Hypothalamus (tissue), 51 donors: ENCODE measurements at places on chromosomes 5 and 9.

DNA sequence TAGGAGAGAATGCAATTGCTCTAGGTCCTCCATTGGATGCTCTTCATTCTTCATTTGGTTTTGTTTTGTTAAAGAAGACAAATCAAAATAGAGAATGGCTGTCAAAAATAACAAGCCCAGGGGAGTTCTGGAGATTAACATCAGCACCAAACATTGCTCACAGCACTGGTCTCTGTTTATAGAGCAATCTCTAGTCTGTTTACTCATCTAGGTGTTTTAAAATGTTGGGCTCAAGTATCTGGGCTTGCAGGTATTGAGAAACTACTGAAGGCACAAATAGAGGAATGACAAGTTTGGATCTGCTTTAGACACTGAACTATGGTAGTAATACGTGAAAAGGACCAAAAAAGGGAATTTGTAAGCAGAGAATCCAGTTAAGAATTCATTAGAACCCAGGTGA, 77.0 kb upstream of the TMC1 start:
- no peak for DNase-seq

- no peak for DNase-seq
These were observed 675.9 kb upstream of the ZNF608 start for GRCh38 chr5:125422342-125422741.

DNA sequence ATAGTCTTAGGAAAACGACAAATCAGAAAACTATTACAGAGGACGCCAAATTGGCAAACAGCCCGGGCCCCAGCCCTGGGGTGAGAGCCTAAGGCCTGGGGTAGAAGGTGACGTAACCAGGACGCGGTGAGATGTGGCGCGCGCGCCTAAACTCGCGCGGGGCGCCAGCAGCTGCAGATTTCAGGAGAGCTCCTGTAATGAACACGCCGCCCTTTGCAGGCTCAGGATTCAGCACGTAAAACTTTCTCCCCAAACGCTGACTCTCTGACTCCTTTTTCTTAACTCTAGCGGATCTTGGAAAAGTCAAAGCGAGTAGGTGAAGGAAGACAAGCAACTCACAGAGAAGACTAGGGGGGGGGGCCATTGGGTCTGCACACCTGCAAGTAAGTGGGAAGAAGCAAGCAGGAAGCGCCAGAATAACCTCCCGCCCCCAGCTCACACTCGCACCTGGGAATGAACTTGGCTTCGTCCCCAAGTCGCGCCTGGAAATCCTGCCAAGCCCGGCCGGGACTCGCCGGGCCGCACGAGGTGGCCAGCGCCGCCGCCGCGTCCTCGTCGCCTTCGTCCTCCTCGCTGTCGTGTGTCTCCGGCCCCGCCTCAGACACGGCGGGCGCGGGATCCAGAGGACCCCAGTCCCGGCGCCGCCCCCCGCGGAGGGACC, 822 bp downstream of the RASEF start:
- no peak for DNase-seq

DNA sequence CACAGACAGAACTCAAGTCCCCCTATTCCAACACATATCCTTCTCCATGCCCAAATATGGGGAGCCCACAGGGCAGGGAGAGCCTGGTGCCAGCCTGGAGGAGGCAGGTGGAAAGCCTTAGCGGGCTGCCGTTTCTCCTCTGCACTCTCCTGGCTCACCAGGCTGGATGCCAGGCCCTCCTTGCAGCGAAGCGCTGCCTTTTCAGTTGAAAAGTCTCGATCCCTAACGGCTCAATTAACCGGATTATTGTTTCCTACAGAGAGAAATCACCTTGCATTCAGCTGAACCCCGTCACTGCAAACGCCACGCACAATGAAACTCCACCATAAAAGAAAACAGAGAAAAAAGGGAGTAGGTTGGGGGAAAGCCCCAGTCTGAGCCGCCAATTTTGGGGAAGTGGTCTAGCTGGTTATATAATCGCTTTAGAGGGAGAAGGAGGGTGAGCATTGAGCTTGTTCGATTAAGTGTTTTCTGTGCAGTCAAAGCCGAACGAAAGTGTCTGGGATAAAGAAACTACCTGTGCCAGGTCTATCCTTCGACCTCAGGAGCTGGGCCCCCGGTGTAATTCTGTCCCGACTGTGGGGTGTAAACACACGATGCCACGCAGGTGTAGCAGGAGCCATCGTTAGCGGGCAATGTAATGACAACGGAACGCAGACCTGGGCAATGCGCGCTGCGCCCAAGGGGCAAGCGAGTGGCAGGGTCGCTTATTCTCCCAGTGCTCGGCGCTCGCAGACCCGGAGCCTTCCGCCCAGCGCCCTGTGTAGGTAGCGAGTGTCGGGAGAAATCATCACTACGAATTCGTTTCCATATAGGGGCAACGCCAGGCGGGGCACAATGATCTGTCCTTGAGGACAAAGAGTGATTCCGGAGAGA, 3.8 kb downstream of the BARHL1 start:
- no peak for DNase-seq

GRCh38 chr9:259405-260404, 45.0 kb downstream of the DOCK8 start:
- no peak for DNase-seq

DNA sequence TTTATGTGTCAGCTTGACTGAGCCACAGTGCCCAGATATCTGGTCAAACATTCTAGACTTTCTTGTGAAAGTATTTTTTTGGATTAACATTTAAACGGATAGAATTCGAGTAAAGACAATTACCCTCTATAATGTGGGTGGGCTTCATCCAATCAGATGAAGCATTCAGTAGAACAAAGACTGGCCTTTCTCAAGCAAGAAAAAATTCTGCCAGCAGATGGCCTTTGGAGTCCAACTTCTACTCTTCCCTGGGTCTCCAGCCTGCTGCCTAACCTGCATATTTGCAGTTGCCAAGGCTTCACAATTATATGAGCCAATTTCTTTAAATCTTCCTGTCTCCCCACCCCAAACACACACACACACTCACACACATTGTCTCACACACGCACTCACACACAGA, 86.4 kb downstream of the MED10 start:
- no peak for DNase-seq

GRCh38 chr9:132241840-132242620, 80.2 kb downstream of the NTNG2 start:
- no peak for DNase-seq

DNA sequence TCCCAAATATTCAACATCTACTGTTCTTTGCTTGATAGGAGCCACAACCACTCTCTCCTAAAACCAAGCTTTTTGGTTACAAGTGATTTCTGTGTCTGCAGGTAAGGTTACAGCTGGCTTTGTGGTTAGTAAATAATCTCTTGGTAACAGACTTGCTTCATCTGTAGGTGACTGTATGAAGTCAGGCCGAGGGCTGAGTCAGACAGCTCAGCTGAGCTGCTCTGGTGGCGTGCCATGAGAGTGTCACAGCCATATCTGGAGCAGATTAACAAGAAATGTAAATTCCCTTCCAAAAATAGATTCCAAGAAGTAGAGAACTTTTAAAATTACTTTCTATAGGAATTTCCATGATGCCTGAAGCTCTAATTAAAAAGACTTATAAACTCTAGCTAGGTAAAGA, 23.7 kb upstream of the TAS2R1 start:
- no peak for DNase-seq

DNA sequence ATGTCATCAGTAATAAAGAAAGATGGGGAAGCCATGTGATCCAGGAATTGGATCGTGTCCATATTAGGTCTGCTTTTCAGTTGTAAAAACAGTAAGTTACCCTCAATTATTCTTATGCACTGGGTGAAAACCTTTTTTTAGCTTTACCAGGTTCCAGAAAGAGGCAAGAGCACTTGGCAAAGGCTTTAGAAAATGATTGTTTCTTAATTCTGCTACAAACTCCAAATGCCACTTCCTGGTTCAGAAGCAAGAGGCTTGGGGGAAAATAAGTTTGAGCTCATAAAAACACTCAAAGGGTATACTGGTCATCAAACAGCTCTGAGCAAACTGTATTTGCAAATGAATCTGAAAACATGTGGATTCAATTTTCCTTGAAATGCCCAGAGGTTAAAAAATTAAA, 615.6 kb downstream of the EBF1 start:
- no peak for DNase-seq

- no peak for DNase-seq
These were observed 111.7 kb upstream of the PUM3 start for GRCh38 chr9:2955575-2955974.

DNA sequence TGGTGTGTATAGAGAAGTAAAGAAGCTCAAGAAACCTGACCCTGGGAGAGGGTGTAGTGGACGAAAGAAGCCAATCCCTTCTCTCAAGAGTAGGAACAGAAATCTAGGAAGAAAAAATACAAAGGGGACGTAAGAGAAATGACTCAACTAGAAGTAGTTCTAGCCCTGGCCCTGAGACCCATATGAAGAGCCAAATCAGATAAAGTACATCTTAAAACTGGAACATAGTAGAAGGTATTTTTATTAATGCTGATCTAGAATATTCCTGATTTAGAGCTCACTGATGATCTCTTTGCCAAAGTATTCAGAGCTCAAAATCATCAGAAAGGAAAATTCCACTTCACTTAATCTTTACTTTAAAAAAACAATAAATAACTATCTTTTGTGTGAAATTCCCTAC, 184.8 kb downstream of the MLLT3 start:
- no peak for DNase-seq

DNA sequence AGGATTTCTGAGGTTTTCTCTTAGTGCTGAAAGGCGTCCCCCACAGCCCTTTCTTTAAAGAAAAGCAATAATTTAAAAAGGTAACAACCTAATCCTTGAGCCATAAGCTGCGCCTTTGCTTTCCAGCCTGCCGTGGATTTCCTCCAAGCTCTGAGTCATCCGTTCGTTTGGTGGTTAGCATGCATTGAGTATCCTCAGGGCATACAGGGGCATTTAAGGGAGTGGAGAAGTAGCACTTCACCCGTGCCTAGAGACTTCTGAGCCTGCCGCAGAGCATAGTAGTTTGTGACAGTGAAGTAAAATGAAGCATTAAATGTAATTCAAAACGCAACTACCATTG, 892 bp upstream of the TNC start:
- DNase-seq: no peak

DNA sequence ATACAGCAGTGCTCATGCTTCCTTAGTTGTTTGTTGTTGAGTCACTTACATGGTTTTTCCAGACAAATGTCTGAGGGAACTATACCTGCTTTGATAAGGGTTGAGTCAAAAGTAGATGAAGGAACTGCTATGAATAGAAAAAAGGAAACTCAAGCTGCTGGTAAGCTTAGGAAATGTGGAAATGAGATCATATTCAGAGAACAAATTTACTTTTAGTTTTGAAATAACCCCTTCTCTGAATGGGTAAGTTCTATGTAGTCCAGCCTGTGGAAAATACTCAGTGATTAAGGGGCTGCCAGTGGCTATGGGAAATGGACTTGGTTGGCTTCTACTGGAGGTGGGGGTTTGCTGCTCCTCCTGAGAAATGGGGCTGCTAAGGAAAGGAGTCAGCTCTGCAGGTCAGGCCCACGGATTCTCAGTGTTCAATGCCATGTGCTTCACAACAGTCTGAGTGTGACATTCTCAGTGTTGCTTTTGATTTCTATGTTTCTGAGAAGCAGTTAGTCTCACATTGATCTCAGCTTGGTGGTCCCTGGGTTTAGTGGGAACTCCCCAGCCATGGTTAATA, 47.7 kb upstream of the GLRX start:
- DNase-seq: no peak

GRCh38 chr5:170368586-170368985, 20.6 kb downstream of the KCNMB1 start:
- DNase-seq: no peak

- no peak for DNase-seq
These were observed 125.1 kb upstream of the PHYKPL start for GRCh38 chr5:178357678-178358077.

DNA sequence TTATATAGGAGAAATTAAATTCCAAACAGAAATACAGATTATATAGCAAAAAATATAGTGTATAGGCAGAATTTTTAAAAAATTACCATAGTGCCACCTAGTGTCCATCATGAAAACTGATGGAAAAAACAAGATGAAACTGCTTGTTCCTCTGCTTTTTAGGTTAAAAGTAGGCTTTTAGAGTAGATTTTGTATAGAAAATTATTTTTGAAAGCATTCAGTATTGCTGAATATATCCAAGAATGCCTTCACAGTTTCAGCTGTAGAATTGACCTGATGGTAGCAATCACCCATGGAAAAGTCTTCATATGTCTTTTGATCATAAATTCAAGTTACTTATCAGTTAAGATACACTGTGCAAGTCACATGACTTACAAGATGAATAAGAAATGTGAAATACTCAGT, 19.7 kb downstream of the RIOK2 start:
- no peak for DNase-seq

DNA sequence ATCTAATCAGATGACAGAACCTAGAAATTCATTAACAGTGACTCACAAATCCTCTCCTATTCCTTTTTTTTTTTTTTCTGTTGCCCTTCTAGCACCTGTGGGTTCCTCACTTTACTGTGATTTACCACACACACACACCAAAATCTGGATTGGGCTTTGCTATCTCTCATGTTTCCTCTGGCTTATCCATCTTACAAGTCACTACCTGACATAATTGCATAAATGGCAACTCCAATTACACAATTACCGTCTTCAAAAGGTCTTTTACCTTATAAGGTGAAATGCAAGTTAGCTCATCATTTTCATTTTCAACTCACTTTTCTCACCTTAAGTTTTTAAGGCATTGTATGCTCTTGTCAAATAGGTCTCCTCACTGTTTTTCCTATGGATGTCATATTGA, 426.3 kb upstream of the MEF2C start:
- no peak for DNase-seq

DNA sequence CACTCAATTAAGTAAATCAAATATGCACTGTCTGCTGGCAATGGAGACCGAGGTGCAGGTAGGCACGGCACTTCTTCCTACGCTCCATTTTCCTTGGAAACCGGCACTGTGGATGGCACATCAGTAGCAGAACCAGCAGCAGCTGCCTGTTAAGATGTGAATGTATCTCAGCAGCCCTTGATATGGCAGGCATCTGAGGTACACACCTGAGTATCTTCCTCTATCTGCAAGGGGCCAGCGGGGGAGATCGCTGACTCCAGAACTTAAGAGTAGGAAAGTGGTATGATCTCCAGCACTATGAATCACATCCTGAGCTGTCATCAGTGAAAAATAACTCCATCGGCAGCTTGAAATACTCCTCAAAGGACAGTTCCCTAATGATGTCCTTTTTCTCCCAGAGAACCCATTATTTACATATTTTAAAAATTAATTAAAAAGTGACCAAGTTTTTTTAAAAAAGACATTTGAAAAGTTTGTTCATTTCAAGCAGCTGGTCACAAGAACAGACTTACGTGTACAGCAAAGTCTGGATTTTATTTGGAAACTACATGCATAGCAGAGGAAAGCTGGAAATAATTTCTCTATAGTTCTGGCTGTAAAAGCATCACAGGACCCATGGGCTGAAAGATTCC, 97.1 kb downstream of the ADAMTS12 start:
- no peak for DNase-seq

DNA sequence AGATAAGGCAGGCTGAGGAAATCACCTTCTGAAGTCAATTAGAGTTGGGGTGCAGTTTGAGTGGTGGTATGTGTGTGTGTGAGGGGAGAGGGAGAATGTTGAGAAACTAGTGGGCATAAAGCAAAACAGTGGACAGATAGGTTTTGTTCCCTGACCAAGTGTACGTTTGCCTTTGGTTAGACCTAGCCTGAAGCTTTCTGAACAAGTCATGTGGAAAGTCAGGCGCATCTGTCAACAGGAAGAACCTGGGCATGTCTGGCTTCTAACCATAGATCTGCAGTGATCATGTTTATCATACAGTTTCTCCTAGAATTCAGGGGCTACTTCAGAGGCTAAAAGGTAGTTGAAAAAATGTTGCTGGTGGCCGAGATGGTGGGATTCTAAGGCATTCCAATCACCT, 143.2 kb upstream of the PCA3 start:
- DNase-seq: no peak
